NCI-H1436 treated with DMSO at 0.1 percent for 48 hours (cell line): ENCODE measurements at places on chromosomes 16 and 17.

DNA sequence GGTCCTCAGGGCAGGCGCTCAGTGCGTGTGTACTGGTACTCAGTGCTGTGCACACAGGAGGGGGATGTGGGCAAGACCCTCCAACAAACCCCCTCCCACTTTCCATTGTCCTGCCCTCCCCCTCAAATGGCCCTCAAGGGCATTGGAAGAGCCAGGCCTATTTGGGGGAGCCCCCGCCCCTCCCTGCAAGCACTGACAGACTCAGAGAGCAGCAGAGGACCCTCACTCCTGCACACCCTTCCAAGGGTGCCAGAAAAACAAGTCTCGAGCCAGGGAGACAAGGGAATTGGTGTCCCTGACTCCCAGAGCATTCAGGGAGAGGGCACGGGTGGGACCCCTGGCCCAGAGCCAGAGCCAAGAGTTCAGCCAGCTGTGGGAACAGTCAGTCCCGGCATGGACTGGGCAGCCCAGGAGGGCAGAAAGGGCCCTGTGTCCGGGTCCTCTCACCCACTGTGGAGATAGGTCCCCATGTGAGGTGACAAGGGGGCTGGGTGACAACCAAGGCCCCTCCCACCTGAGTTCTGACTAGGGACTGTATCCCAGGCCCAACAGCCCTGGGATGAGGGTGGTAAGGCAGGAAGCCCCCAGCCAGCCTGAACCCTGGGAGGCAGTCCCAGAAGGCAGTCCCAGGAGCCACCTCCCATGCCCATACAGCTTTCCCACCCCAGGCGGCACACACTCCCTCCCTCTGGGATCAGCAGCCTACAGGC, 12.1 kb upstream of the KRTAP17-1 start:
- no peak for DNase-seq

DNA sequence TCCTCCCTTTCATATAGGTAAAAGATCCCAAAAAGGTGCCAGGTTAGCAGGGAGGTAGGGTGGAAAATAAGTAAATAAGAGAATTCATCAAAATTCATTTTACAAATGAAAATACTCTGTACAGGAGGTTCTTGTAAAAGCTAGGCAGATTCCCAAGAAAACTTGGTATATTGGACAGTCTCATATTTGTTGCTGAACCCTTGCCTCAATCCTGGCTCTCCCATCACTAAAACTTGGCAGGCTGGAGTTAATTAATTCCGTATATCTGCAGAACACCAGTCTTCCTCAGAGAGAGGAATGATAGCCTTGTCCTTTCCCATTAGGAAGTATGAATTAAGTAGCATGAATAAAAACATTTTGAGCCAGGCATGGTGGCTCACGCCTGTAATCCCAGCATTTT, 66.2 kb upstream of the MTMR4 start:
- no peak for DNase-seq

DNA sequence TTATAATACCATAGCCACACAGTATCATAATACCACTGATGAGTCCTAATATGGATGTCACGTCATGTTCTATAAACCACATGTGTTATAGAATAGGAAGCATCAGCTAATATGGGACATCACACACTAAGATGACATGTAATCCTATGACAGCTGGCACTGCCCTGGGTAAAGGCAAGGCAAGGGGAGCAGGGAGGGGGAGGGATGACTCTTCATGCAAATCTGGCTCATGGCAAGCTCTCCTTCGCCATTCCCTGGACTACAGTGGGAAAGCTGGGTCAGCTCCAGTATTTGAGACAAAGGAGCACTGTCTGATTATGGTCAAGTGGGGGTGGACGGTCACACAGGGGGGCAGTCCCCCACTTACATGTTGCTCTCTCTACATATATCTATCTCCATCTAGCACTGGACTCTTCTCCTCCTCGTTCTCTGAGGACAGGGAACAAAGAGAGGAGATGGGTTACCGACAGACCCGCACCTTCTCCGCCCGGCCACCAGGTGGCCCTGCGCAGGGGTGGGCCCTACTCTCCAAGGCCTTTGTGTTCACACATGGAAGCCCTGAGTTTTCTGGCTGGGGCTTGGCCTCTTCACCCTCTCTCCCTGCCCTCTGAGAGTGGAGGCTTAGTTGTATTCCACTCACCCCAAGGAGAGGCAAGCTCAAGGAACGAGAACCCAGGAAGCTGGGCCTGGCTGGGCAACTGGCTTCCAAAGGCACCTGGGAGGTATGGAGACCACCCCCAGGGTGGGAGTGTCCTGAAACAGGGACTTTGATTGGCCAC, 23.4 kb upstream of the MPO start:
- no peak for DNase-seq

DNA sequence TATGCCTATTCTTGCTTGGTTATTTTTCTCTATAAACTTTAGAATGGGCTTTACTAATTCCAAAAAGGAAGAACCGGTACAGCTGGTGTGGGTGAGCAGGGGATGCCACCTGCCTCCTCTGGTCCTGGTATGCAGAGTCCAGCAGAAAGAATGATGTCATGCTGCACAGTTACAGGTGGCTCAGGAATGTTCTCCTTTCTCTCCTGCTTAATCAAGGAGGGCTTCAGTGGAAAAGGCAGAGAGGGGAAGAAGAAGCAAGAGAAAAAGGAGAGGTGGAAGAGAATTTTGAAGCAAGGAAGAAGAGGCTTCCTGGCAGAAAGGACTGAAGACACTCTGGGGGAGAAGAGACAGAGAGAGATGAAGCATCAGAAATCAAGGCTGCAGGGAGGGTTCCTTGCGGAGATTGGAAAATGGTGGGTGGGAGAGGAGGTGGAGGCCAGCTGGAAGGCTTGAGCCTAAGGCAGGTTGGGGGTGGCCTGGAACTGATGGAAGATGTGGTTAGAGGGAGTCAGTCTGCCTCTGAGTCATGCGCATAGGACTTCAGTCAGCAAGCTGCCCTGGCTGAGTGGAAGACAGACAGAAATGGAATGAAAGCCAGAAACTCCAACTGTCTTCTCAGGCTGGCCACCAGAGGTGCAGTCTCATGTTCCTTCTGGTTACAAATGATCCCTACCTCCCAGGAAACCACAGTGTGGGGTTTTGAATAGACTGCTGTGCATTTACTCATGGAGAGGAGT, 64.6 kb upstream of the CRHR1 start:
- DNase-seq: no peak

DNA sequence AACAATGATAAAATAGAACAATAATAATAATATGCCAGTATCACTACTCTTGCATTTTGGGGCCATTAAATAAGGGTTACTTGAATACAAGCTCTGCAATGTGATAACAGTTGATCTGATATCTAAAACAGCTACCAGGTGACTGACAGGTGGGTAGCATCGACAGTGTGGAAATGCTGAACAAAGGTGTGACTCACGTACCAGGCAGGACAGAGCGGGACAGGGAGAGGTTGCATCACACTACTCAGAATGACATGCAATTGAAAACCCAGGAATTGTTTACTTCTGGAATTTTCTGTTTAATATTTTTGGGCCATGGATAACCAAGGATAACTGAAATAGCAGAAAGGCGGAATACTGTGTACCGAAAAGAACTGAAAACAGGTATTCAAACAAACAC, 15.8 kb upstream of the ZNF19 start:
- no peak for DNase-seq

DNA sequence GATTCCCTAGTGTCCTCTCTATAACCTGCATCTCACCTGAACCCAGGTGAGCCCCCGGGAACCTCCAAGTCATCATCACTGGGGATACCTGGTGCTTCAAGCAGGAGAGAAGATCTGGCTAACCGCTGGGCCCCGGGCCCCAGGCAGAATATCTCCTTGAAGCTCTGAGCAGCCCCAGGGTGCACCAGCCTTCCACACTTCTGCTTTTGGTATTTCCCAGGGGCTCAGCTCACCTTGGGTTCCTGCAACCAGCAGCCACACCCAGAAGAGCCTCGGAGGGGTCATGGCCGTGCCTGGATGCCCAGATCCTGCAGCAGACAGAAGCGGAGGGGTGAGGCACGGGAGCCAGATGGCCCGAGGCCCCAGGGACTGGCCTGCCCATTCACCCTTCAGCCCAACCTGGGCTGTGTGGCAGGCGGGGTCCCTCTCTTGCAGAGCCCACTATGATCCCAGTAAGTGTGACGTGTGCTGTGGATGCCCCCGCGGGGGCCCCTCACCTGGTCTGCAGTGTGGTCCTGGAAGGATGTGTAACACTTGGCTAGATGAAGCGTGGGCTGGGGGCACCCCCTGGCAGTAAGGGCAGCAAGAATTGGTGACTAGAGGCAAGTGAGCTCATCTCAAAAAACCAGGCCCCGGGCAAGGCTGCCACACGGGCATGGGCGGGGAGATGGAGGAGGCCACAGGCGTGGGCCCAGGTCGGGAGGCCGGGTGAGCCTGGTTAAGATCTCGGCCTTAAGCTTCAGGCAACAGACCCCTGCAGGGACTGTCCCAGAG, 2.6 kb downstream of the LGALS3BP start:
- no peak for DNase-seq

GRCh38 chr16:23114131-23114904, 34.9 kb downstream of the USP31 start:
- no peak for DNase-seq

GRCh38 chr17:58043221-58044181, 36.5 kb upstream of the SRSF1 start:
- DNase-seq: no peak

GRCh38 chr16:3020604-3021448, 658 bp downstream of the TNFRSF12A start:
- DNase-seq: no peak

DNA sequence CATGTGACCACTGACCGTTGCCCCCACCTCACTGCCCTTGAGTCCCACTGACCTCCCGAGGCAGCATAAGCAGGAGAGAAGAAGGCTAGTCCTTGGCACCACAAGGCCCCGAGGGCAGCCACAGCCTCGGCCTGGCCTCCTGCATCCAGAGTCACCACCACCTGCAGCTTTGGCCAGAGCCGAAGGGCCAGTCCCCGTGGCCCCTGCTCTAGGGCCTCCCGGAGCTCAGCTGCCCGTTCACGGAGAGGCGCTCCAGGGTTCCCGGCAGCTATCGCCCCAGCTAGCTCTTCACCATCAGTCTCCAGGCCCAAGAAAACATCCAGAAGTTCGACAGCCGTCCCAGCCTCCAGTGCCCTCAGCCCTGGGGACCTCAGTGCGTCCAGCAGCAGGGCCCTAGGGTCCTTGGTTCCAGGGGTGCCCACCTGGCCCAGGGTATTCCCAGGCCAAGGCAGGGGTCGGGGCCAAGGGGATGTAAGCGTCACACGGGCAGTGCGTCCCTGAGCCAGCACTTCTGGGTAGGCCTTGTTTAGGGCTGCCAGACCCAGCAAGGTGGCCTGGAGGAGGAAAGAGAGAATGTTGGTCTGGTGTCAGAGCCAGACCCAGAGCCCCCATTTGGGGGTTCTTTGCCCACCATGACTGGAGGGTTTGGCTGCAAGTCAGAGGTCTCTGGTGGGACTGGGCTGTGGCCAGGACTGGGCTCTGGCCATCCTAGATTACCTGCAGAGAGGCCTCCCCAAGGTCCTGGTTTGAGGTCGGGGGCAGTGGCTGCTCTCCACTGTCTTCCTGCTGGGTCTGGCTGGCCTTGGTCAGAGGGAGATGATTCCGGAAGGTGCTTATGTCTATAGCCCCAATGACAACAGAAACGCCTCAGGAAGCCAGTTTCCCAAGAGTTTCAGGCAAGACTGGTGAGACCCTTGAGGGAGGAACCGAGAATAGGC, 1.8 kb downstream of the GHDC start:
- DNase-seq: no peak

DNA sequence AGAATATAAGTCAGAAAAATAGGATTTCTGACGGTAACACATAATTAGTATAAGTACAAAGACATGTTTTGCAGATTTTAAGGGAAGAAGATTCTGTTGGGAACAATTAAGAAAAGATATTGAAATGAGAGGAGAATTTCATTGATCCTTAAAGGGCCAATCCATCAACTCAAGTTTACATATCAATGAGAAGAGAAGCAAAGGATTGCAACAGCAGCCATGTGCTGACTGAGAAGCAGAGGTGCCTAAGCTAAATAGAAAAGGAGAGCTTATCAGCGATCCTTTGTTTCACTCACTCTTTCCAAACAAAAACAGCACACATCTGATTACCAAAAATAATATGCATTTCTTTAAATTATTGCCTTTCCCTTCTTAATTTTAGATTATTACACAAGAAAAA, 94.6 kb downstream of the ITFG1 start:
- no peak for DNase-seq

- no peak for DNase-seq
Observed at GRCh38 chr16:3730161-3731125, 13.1 kb upstream of the TRAP1 start.

- DNase-seq: no peak
Observed at GRCh38 chr16:87352818-87353217, 30.8 kb downstream of the FBXO31 start.

DNA sequence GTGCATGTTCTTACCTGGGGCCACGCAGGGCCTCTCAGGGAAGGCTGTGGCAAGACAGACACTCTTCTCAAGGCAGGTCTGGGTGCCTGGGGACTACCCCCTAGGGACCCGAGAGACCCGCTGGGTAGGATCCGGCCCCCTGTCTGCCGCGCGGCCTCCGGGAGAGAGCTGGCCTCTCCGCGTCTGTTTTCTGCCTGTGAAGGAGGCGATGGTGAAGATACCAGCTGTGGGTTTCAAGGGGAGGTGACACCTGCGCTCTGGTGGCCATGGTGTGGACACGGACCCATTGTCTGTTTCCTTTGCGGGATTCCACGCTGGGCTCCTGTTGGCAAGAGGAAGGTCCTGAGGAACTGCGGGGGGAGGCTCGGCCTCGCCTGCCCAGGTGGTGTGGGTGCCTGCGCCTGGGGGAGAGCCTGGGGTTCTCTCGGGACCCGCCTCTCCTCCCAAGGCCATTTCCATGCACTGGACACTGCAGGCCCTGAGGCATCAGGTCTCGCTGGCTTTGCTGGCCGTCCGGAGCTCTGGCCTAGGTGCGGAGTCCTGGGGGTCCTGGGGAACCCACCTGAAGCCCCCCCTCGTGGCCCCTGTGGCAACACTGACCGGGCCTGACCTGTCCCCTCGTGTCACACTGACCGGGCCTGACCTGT, 12.2 kb upstream of the METRNL start:
- no peak for DNase-seq

DNA sequence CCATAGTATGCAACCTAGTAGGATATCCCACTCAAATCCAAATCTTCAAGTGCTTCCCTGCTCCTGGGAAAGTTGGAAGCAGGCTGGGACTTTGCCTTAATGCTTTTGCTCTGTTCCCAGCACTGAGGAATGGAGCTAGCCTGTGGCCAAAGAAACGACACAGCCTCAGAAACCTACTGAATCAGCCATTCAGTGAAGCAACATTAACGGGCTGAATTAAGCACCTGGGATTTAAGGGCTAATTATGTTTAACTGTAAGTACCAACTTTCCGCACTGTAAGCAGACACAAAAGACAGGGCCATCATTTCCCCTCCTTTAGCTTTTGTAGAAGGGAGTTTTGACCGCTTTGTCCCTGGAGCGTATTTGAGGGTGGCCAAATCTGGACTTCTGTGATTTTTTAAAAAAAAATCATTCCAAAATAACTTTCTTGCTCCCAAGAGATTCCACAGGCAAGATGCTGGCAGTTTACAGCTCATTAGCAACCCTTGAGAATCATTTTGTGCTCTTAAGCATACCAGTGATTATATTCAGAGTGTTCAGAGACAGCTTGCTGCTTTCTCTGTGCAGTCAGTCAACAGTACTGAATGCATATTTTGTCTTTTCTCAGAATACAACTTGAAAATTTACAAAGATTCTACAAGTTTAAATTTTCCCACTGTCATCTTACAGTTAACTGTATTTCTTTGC, 17.6 kb upstream of the NOL11 start:
- DNase-seq: peak; percentile 59
